ENCODE measurements at places on chromosomes 3 and 15. TPM values are rescaled to one million over a fixed set of nuclear protein-coding genes. Genes with fewer than 3 reads are reported as not detected.

CADM2 gene
- total RNA-seq, result 0.29 TPM

TNNC1 gene
- total RNA-seq, result 0.36 TPM

NEDD4 gene
- 43.6 TPM for total RNA-seq

GPR149 gene
- not detected for total RNA-seq

CCDC191 gene
- total RNA-seq, result 4.0 TPM

GMNC gene
- total RNA-seq, result under 0.01 TPM

CADPS gene
- 3.2 TPM for total RNA-seq

RTP2 gene
- not detected for total RNA-seq

ARNT2 gene
- total RNA-seq, result 30.0 TPM

GPR62 gene
- total RNA-seq, result not detected

DUOX1 gene
- total RNA-seq, result under 0.01 TPM

ERC2 gene
- total RNA-seq, result 0.36 TPM

ATRIP gene
- 5.0 TPM for total RNA-seq

EPHA3 gene
- total RNA-seq, result 12.7 TPM

SPSB4 gene
- total RNA-seq, result not detected

PGBD4 gene
- total RNA-seq, result 1.8 TPM

UBAP1L gene
- total RNA-seq, result 3.3 TPM

RBM5 gene
- 150 TPM for total RNA-seq

LTF gene
- 0.72 TPM for total RNA-seq

DNASE1L3 gene
- total RNA-seq, result not detected

ANKRD63 gene
- total RNA-seq, result not detected

TERC gene
- 144 TPM for total RNA-seq

CCDC80 gene
- 657 TPM for total RNA-seq

ZBBX gene
- total RNA-seq, result not detected

Data from osteoblast (primary cell).